NCI-H1092 (cell line): ENCODE measurements at places on chromosomes 13 and 19.

GRCh38 chr13:98286799-98287198 is 109.7 kb upstream of the RNF113B start:
- no peak for DNase-seq

DNA sequence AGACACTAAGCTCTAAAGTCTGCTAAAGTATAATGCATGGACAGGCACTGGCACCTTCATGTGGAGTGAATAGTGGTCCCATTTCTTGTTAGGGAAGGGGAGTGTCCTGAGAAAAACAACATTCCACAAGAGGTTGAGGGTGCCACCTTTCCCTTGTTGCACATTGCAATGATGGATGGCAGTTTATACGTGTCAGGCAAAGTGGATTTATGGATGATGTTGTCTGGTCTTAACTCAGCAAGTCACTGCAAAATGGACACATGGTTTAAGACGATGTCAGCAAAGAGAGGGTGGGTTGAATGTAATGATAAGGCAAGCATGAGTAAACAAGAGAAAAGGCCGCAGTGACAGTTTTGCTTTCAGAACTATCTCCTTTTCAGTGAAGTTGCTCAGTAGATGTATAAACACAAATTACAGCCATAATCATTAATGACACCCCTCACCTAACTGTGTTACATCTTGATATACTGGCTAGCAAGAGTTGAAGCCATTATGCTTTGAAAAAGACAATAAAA is 19.6 kb upstream of the CBY2 start:
- no peak for DNase-seq

GRCh38 chr19:33432015-33432414 is 58.5 kb downstream of the CEBPG start:
- DNase-seq, result no peak

GRCh38 chr13:43487461-43487860 is 299.3 kb downstream of the ENOX1 start:
- no peak for DNase-seq

DNA sequence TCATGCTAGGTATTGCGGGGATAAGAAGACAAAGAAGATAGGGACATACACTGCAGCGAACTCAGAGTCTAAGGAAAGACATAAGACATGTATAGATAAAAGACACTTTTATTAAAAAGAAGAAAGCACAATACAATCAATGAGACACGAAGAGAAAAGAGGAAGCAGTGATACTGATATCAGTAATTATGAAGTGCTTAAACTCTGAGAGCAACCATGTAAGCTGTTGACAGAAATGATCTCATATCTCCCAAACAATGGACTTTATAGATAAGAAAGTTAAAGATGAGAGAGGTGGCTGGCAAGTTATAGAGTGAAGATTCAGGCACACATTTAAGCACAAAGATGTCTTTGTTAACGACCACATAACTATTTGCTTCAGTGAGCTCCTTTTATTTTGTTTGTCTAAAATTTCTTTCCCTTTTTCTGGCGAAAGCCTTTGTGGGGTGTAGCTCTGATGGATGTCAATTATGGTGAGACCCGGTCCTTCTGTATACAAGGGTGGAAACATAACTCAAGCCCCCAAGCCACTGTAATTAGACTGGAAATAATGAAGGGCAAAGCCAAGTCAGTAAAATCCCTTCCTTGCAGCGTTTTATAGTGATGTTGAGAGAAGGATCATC is 818.0 kb upstream of the SLC10A2 start:
- no peak for DNase-seq

GRCh38 chr19:41328157-41328841 is 18.3 kb downstream of the CCDC97 start:
- DNase-seq, result no peak

DNA sequence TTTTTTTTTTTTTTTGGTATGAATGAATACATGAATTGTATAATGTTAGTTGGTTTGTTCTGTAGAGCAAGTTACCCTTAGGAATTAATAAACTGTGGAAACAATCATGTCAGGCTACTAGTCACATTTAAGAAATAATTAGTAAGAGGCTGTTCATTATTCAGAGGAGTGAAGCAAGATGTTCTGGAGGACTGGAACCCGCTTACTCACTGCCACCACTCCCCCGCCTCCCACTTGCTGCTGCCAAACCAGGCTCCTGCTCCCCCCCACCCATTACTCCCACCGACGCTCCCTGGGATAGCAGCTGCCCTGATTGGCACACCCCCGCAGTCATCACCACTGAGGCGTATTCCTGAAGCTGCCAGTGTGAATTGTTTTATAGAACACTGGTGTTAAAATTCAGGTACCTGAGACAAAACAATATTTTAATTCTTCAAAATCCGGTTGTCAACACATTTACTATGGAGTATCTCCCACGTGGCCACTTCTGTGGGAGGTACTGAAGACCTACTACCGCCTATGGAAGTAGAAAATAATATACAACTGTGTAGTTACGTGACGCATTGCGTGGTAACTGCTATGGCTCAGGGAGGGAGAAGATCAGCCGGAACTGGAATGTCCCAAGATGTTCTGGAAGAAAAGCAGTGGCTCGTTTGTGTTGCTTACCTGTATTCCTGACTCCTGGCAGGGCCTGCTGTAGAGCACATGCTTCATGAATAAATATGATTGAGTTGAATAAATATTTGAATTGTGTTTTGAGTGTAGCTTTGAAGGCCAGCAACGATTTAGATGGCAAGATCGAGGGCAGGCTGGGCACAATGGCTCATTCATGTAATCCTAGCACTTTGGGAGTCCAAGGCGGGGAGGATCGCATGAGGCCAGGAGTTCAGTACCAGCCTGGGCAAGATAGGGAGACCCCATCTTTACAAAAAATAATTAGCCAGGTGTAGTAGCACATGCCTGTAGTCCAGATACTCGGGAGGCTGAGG is 1.7 kb downstream of the DPY19L3 start:
- no peak for DNase-seq
